Stimulated activated CD4-positive, alpha-beta T cell treated with anti-CD3 and anti-CD28 coated beads, Interleukin-1b, Interleukin-23, amount 100 ng/mL, for 24 hours (primary cell): ENCODE measurements at places on chromosomes 16 and 17.

DNA sequence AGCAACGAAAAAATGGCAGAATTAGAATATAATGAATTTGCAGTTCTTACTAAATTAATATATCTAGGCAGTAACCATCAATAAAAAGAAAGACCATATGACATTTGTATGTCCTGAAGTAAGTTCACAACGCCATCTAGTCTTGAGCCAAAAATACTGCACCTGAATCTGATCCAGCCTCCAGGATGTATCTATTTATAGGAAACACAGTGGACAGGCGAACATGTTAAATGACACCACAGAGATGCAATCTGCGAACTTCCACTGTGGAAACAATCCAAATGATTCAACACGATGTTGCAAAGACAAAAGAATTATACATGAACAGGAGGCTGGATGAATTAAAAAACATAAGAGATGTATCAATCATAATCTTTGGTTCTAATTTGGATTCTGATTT lies 197.6 kb downstream of the CDH13 start:
- no peak for DNase-seq

- no peak for DNase-seq
Measured at GRCh38 chr16:13909872-13910303, 10.1 kb upstream of the ERCC4 start.

- DNase-seq = no peak
Measured at GRCh38 chr17:82942166-82943130, 102.6 kb upstream of the ZNF750 start.

DNA sequence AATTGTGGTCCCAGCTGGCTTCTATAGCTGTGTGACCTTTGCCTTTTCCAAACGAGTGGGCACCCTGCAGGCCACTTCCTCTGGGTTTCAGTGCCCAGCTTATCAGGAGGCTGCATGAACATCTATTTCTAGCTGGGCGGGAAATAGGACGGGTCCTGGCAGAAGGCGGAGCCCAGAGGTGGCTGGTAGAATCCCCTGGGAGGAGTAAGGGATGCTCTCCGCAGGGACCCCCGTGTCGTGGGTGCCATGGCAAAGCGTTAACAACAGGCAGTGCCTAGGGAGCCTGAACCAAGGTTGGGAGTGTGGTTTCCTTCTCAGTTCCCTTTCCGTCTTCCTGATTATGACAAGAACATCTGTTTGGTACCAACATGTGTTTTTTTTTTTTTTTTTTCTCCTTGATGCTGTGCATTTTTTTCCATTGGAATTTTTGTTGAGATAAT lies 58.2 kb downstream of the PLCG2 start:
- DNase-seq = no peak

GRCh38 chr16:69613378-69614154 lies 47.8 kb downstream of the NFAT5 start:
- DNase-seq = no peak

DNA sequence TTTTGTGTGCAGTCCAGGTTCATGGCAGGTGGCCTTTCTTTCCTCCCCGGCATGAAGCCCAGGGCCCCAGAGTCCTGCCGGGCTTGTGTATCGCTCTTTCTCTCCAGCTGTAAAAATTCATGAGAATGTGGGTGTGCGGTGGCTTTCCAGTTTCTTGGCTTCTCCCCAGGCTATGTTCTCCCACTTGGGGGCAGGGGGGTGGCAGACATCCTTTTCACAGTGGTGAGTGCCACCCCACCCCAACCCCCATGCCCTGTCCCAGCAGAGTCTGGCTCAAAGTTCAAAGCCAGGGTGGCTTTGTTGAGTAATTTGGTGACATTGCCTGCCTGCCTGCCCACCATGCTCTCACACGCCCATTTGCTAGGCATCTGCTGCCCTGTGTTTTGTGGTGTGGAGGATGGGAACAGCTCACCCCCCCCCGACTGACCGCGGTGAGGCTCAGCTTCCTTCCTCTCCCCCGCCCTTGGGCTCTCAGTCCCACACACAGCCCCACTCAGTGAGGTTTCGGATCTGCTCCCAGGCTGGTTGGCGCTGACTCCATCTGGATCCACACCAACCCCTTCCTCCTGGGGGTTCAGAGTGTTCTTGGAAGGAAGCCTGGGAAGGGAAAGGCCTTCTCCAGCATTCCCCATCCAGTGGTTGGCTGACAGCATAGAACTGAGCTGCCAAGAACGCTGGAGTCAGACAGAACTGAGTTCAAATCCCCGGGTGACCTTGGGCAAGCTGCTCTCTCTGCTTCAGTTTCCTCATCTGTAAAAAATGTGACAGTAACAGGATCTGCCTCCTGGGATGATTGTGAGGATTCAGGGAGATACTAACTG lies 36.0 kb downstream of the CHD9 start:
- DNase-seq = no peak

DNA sequence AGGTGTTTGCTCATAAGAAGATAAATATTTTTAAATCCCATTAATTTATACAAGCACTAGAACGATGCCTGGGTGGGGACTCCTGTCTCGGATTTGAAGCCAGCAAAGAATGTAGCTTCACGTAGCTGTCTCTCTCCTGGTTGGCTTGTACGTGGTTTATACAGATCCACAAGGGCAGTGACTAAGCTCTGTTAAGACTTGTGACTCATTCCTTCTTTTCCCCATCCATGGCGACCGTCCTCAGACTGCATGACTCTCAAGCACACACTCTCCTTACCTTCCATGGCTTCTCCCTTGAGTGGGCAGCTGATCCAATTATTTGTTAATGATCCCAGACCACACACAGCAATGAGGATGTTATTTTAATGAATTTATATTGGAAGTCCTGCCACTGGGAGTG lies 679.7 kb upstream of the SOX9 start:
- DNase-seq = no peak

- no peak for DNase-seq
Measured at GRCh38 chr16:82701442-82701955, 74.7 kb downstream of the CDH13 start.

GRCh38 chr17:19321481-19322128 lies 40.9 kb downstream of the B9D1 start:
- no peak for DNase-seq

DNA sequence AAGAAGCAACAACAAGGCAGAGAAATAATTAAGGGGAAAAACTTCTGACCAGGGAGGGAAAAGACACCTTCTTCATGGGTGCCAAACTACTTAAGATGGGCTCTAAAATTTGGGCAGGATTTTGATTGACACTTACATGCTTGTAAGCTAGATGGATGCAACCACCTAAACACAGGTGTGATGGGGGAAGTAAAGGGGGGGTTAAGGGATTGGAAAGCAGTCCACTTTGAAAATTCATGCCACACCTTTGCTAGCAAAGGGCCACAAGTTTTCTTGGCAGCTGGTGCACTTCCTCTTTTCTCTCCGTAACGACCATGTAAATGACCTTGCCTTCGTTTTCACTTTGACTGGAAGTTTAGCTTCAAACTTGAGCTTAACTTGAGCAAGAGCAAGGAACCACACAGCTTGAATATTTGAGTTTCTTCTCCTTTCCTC lies 14.3 kb upstream of the PRKAR1A start:
- no peak for DNase-seq

DNA sequence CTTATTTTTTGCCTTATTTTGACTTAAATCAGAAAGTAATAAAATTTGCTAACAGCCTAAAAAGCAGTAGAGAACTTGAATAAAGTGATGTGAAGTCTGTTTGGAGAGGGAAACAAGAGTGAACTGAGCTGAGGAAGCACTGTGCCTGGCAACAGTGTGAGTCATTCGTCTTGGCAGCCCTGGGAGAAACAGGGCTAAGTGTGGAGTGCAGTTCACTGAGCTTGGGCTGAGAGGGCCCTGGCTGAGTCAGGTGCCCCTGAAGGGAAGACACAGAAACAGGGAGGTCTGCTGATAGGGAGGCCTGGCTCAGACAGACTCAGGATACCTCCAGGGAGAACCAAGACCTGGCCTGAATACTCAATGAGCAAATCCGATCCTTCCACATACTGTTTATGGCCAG lies 132.1 kb downstream of the HS3ST4 start:
- DNase-seq = no peak

GRCh38 chr17:58528443-58528842 lies 14.0 kb upstream of the MTMR4 start:
- no peak for DNase-seq

- DNase-seq = no peak
Measured at GRCh38 chr17:78358538-78359320, 1.1 kb downstream of the SOCS3 start.

DNA sequence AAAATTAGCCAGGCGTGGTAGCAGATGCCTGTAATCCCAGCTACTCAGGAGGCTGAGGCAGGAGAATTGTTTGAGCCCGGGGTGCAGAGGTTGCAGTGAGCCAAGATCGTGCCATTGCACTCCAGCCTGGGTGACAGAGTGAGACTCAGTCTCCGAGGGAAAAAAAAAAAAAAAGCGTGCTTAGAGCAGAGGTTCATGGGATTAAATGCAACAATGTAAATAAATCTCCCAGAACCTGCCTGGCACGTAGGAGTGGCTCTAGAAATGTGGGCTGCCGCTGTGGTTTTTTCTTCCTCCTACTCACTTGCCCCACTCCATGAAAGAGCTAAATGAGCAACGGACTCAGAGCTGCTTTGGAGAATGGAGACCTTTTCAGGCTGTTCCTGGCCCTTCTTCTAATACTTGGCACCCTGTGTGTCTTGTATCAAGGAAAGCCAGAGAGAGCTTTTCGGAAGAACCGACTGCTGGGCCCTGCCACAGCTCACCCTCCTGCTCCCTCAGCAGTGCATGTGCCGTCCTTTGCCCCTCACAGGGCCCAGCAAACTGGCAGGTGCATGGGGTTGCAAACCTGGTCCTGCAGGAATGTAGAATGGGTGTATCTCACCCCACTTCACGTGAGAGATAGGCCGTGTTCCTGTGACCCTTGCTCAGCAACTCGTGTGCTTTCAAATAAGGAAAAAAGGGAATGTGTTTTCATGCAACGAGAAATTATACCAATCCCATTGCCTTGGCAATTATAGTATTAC lies 52.0 kb downstream of the LDHD start:
- no peak for DNase-seq

GRCh38 chr16:86836503-86837129 lies 258.3 kb downstream of the FOXL1 start:
- DNase-seq = no peak

DNA sequence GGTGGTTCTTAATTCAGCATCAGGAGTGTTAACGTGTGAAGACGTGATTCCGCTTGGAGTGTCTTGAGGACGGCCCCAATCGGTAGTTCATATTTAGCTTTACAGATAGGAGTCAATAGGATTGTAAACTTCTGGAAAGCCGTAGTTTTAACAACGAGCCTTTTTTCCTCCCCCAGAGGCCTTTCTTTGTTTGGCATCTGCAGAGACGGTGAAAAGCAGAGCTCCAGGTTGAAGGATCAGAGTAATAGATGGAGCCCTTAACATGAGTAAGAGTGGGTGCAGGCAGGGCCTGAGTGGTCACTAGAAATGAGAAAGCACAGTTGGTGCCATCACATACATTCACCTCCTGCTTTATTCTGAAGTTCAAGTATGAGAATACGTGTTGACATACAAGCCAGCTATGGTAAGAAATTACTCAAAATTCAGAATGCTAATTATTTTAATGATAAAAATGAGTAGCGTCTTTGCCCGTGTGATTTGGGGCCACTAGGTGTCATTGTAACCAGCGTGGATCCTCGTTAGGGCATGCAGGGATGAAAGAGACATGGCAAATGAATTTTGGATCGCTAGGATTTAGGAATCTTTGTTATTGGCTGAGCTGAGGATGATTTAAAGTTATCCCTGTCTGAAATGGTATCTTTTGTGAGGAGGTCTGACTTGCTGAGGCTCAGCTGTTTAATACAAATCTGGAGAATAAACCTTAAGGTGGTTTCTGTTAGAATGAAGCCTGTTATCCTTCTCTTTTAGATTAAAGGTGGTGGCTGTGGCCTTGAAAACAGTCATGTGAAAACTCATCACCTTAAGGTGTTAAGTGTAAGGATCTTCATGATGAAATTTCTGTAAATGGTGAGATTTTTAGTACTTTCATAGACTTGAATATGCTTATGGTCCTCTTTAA lies 18.6 kb downstream of the PRCD start:
- DNase-seq = no peak

GRCh38 chr17:60471451-60471850 lies 49.2 kb downstream of the CHCT1 start:
- no peak for DNase-seq

- no peak for DNase-seq
Measured at GRCh38 chr17:80071116-80071841, 30.1 kb upstream of the GAA start.

DNA sequence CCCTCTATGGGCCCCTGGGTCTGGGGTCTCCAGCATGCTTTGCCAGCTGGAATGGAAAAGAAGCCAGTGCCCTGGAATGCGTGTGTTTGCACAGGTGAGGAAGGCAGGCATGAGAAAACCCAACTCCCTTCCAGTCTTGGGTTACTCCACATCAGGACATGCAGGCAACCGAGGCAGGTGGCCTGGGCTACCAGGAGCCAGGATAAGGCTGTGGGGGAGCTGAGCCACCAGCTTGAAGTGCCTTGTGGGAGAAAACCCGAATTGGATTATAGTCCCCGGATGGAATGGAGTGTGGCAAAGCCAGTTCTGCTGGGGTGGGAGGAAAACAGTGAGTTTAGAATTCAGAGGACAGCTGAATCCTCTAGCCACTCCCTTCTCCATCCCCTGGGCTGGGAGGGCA lies 7.2 kb downstream of the SRCIN1 start:
- DNase-seq = no peak
